ENCODE measurements at places on chromosomes 12 and 14.

DNA sequence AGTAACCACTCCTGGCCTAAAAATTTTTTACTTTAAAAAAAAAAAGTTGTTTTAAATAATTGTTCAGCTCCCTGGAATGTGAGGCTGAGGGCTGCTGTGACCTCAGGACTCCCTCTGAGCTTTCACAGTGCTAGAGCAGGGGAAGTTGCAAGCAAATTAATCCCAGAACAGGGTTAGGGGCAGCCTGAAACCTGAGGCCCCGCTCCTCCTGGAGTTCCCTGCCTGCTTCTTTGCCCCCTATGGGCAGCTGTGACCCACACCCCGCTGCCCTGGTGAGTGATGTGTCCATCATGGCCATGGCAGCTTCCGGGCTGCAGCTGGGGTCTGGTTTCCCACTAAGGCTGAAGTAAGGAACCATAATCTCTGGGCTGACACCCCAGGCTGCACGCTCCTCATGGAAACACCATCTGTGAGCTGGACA, 9.5 kb downstream of the RITA1 start:
- H3K4me3 ChIP-seq, result no peak overlapping the region
- peaks cover 21% of the 10 kb centered on the region for H3K36me3 ChIP-seq
- H3K27ac ChIP-seq, result no peak overlapping the region
- H3K4me1 ChIP-seq, result peaks cover 7% of the 10 kb centered on the region
- no peaks in the 10 kb centered on the region for H3K27me3 ChIP-seq
- DNase-seq, result no peak

DNA sequence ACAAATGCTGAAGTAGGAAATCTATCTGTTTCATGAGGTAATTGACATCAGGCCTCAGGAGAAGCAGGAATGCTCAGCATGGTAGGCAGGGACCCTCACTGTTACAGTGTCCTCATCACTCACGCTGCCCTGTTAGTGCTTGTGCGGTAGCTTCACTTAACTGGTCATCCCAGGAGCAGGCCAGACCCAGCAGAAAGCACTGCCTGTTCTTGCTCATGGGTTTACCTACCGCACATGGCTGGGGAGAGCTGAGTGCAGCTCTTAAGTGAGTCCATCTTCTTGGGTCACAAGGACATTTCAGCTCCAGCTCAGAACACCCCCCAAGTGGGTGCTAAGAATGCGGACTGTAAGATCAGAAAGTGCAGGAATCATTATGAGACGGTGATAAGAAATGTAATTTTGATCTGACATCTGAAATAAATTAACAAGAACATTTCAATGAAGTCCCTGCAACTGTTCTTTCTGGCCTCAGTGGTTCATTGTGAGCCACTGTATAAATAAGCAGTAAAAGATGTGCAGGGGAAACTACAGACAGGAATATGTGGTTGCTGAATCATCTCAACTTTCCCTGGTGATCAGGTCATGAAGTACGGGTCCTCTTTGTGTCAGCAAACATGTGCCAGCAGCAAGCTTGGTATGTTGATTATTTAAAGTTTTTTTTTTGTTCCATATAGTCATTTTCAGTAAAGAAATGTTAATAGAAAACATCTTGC, 757.7 kb upstream of the TMEM132C start:
- no peaks in the 10 kb centered on the region for H3K36me3 ChIP-seq
- H3K27me3 ChIP-seq, result no peaks in the 10 kb centered on the region
- H3K4me1 ChIP-seq, result no peaks in the 10 kb centered on the region
- H3K4me3 ChIP-seq, result no peak overlapping the region

- no peak for DNase-seq
- peaks cover 5% of the 10 kb centered on the region for H3K4me1 ChIP-seq
- H3K27me3 ChIP-seq, result no peaks in the 10 kb centered on the region
- no peak overlapping the region for H3K27ac ChIP-seq
Measured at GRCh38 chr12:26162905-26163304, 32.5 kb upstream of the SSPN start.

- H3K27me3 ChIP-seq, result no peaks in the 10 kb centered on the region
- H3K36me3 ChIP-seq, result no peaks in the 10 kb centered on the region
- H3K27ac ChIP-seq, result no peak overlapping the region
- no peak overlapping the region for H3K4me3 ChIP-seq
- no peak for DNase-seq
Measured at GRCh38 chr12:130200445-130200844, 38.2 kb downstream of the FZD10 start.

- peaks cover 3% of the 10 kb centered on the region for H3K27me3 ChIP-seq
- DNase-seq, result no peak
- no peak overlapping the region for H3K4me3 ChIP-seq
- H3K36me3 ChIP-seq, result no peaks in the 10 kb centered on the region
- H3K4me1 ChIP-seq, result peaks cover 10% of the 10 kb centered on the region
- no peak overlapping the region for H3K27ac ChIP-seq
Measured at GRCh38 chr14:105882626-105883025, 356.2 kb downstream of the TMEM121 start.

DNA sequence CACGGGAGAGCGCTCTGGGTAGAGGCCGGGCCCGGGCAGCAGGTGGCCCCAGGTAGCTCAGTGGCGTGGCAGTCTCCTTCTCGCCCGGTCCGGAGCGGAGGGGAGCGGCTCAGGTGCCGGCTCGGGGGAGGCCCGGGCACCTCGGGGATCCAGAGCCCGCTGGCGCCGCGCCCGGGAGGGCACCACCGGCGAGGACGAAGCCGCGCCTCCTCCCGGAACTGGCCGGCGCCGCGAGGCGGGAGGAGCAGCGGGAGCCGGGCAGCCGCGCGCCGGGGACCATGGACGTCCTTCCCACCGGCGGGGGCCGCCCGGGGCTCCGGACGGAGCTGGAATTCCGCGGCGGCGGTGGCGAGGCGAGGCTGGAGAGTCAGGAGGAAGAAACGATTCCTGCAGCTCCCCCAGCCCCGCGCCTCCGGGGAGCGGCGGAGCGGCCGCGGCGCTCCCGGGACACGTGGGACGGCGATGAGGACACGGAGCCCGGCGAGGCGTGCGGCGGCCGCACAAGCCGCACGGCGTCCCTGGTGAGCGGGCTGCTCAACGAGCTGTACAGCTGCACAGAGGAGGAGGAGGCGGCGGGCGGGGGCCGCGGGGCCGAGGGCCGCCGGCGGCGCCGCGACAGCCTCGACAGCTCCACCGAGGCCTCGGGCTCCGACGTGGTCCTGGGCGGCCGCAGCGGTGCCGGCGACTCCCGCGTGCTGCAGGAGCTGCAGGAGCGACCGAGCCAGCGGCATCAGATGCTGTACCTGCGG, 21.5 kb upstream of the GNS start:
- no peak overlapping the region for H3K27ac ChIP-seq
- H3K36me3 ChIP-seq, result no peaks in the 10 kb centered on the region
- DNase-seq, result peak; percentile 29
- H3K4me3 ChIP-seq, result peak overlapping the region; percentile 36
- peaks cover 31% of the 10 kb centered on the region for H3K27me3 ChIP-seq

DNA sequence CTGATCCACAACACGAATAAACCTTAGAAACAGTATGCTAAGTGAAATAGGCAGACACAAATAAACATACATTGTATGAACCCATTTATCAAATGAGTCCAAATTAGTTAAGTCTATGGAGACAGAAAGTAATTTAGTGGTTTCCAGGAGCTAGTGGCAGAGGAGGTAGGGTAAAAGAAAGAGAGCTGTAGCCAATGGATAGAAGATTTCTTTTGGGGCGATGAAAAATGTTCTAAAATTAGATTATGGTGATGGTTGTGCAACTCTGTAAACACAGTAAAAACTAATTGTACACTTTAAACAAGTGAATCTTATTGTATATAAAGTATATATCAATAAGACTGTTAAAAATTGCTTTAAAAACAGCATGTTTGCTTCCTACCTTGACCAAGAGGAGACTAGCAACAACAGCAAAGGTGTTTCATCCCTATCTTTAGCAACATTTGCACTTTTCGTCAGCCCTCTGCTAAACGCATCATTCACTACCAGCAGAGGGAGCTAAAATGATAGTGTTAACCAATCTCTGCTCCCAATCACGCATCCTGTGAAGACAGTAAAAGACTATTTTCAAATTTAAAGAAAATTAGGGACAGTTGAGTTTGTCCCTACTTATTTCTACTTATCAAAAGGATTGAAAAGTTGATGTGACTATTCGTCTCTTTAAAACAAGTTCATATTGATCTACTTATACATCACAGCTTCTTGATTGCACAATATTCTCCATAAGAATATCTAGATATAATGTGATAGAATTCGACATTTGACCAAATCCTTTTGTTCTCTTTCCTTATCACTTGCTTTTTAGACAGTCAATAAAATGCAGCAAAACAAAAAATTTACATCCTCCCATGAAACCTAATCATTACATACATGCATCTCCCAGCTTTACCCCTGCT, 24.0 kb upstream of the LGR5 start:
- no peaks in the 10 kb centered on the region for H3K4me1 ChIP-seq
- no peaks in the 10 kb centered on the region for H3K27me3 ChIP-seq
- no peak overlapping the region for H3K27ac ChIP-seq
- no peak for DNase-seq
- H3K4me3 ChIP-seq, result no peak overlapping the region
- H3K36me3 ChIP-seq, result no peaks in the 10 kb centered on the region

DNA sequence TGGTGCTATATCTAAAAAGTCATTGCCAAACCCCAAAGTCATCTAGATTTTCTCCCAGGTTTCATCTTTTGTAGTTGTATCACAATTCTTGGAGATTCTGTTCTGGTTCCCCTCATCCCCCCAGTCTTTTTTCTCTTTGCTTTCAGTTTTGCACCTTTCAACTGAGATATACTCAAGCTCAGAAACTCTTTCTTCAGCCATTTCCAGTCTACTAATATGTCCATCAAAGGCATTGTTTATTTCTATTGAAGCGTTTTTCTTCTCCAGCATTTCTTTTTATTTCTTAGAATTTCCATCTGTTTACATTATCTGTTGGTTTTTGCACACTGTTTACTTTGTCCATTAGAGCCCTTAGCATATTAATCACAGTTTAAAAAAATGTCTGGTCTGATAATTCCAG, 179.5 kb downstream of the NUBPL start:
- H3K27me3 ChIP-seq, result no peaks in the 10 kb centered on the region
- DNase-seq, result no peak
- H3K4me1 ChIP-seq, result no peaks in the 10 kb centered on the region
- H3K27ac ChIP-seq, result no peak overlapping the region
- H3K4me3 ChIP-seq, result no peak overlapping the region
- H3K36me3 ChIP-seq, result no peaks in the 10 kb centered on the region

DNA sequence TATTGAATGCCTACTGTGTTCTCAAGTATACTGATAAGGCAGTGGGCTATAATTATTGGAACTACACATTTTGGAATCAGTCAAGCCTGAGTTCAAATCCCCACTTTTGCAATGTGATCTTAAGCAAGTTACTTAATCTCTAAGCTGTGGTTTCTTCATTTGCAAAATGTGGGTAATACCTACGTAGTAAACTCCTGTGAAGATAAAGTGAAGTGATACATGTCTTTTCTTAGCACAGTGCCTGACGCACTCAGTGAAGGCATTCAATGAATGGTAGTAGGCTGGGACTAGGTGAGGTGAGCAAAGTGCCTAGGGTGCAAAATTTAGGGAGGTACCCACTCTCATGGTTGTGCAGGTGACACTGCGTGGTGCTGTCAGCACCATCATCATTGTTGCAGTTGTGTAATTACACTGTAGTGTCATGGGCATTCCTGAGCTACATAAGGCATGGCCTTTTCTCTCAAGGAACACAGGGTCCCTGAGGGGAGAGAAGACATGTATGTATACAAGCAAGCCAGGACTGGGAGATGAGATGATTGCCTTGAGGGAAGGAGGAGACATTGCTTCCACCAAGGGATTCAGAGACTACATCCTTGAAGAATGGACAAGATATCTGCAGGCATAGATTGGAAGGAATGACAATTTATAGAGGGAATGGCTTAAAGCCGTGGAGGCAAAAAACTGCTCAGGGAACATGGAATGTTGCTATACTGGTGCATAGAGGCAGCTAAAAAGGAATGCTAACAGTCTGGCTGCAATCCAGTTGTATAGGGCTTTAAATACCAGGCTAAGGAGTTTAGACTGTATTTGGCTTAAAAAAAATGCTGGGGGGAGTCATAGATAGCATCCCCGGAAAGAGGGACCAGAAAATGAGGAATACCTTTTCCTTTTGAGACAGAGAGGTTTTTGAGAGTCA, 129.2 kb upstream of the ARHGAP5 start:
- no peak overlapping the region for H3K4me3 ChIP-seq
- peaks cover 10% of the 10 kb centered on the region for H3K4me1 ChIP-seq
- H3K27me3 ChIP-seq, result no peaks in the 10 kb centered on the region
- peak; percentile 26 for DNase-seq
